NK-92 treated with Interleukin-12 subunit alpha and Interleukin-12 subunit beta, amount 100 ng/mL, for 24 hours (cell line): ENCODE measurements at places on chromosomes 3 and 15.

- no peak for DNase-seq
These were observed at the start of gene PLXND1 for GRCh38 chr3:129606636-129607390. TSS of gene PLXND1 (minus strand) at chr3:129606676. CDS start at chr3:129606639, 37 bp downstream.

- no peak for DNase-seq
These were observed 31.4 kb upstream of the MAGEF1 start for GRCh38 chr3:184743248-184743647.

DNA sequence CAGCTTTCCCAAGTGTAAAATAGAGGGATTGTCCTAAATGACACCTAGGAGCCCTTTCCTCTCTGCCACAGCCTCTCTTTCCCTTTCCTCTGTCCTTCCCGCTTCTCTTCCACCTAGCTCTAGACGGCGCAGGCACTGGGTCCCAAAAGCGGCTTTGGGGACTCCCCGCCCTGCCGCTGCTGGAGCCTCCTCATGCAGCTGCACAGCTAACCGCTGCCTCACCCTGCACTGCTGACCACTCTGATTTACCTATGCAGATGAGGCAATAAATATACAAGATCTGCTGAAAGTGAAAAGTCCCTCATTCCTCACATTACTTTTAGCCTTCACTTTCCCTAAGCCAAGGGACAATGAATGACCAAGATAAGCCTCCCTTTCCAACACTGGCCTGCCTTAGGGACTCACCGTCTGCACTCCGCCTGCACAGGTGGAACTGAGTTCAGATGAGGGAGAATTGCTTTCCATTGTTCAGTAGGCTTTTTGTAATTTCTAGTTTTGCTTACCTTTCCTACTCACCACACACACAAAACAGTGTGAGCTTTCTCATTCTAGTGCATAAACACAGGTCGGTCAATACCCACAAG, 197.5 kb upstream of the BCL6 start:
- no peak for DNase-seq

DNA sequence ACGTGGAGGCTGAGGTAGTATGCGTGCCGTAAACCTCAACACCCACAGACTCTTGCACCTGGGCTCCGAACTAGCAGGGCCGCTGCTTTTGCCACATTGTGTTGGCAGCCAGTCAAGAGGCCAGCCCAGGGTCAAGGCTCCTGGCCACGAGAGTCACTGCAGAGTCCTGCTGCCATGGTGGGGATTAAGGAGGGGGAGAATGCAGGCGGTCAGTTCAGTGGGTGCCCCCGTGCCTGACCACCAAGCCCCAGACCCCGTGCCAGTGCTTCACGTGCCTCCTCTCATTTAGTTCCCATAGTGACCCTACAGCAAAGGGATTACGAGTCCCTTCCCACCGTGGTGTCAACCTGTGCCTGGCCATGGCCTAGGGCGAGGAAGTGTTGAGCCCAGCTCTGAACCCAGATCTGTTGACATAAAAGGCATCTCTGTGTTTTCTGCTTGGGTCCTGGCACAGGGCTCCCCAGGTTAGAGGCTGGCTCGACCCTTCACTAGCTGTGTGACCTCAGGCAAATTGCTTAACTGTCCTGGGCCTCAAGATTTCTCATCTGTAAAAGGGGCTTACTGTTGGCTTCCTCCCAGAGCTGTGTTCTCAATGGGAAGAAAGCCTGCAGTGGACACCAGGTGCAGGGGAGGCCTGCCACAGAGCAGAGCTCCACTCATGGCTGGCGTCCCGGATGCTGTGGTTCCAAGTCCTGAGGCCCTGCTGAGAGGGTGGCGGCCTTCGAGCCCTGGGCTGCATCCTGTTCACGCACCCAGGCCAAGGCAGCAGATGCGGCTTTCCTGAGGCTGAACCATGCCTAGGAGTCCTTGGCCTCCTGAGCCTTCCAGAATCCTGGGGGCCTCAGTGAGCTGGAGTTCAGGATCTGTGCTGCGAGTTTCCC, 32.8 kb downstream of the FBLN2 start:
- no peak for DNase-seq

- no peak for DNase-seq
These were observed 26.4 kb downstream of the STOML1 start for GRCh38 chr15:73965758-73966113.

GRCh38 chr15:46300716-46301115, 665.9 kb downstream of the SQOR start:
- DNase-seq: no peak

DNA sequence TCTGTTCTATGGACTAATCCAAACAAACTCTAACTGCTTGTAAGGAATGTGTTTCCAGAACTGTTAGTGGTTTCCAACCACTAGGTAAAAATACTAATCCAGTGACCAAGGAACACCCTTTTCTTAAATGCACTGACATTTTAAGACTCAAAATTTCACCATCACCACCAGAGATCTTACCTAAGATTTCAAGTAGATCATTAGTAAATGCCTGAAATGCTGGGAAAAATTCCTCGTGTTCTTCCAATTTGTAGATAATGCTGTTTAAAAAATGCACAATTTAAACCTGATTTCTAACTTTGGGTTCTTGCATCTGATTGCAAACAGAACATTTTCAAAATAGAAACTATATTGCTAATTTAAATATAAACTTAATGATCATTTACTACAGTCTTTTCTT, 63.4 kb downstream of the ESYT3 start:
- no peak for DNase-seq

- DNase-seq: no peak
These were observed 7.6 kb upstream of the THBS1 start for GRCh38 chr15:39573287-39573686.

DNA sequence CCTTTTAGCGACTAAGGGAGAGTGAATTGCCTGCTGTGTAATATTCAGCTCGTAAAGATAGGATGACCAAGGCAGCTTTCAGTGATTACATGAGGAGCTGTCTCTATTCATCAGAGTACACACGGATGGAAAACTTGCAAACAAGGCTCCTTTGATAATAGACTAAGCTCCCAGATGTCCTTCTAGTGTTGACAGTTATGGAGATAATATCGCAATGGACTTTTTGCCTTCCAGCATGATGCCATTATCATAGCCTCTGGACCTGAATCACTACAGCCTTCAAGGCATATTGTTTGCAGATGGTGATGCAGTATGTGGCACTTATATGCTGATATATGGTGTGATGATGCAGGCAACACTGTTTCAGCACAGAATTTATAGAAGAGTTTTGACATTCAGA, 93.9 kb downstream of the ECT2 start:
- no peak for DNase-seq

GRCh38 chr15:68982976-68983563, 31.4 kb upstream of the NOX5 start:
- DNase-seq: no peak

DNA sequence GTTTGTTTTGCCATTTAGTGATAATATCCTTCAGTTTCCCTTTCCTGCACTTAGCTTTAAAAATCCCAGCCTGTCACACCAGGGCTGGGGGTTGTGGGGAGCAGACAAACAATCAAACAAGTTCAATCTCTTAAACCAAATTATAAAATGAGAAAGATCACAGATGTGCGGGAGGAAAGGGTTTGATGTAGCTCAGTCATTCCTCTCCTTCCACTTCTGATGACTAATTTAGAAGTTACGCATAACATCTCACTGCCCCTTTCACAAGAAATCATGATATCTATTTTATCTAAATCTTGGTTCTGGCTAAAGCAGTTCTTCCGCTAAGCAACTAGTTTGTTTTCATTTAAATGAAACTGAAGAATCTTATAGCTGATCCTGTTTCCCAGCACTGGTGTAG, 34.1 kb upstream of the ATG7 start:
- DNase-seq: no peak

DNA sequence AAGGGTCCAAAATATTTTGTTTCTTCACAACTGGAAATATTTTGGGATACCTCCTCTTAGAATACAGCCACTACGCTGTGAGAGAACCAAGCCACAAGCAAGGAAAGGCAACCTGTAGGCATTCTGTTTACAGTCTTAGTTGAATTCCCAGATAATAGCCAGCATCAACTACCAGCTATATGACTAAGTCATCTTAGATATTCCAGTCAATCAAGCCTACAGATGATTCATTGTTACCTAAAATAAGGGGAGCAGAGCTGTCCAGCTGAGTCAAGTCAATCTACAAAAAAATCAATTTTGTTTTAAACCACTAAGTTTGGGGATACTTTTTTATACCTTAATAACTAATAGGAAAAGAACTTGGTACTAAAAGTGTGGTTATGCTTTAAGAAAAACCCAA, 526.4 kb upstream of the DPPA4 start:
- no peak for DNase-seq

GRCh38 chr3:61627768-61628185, 66.4 kb downstream of the PTPRG start:
- no peak for DNase-seq

- DNase-seq: no peak
These were observed 16.8 kb downstream of the CIDEC start for GRCh38 chr3:9863058-9863772.

GRCh38 chr3:73523661-73524060, 101.1 kb downstream of the PDZRN3 start:
- no peak for DNase-seq

DNA sequence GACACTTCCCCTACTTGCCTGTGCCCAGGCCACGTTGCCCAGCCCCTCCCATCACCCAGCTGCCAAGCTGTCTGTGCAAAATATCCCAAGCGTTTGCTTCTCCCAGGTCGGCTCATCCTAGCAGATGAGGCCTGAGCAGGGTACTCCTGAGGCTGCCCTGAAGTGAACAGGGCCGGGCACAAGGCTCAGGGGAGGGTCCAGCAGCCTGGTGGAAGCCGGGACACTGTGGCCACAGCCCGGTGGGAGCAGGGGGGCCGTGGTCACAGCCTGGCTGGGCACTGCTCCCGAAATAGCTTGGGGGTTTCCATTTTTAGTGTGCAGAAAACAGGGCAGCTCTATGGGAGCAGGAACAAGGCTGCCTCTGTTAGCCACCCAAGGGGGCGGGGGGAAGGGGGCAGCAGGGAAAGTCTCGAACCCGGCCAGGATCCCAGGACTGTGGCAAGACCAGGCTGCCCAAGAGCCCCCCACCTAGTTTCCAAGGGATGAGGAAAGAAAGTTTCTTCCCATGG, 3.4 kb downstream of the PLXNB1 start:
- DNase-seq: no peak
